ENCODE measurements at places on chromosomes 3 and 15.

DNA sequence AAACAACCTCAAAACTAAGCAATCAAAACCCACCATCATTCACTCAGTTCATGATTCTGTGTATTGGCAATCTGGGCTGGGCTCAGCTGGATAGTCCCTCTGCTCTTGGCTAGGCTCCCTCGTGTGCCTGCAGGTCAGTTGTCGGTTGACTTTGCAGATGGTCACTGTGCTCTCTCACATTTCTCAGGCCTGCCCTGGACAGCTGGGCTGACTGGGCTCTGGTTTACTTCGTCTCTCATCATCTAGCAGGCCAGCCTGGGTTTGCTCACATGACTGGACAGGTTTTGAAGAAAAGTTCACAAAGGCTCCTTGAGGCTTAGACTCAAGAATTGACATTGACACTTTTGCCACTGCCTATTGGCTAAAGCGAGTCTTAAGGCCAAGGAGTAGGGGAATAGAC is 105.0 kb upstream of the CTNNB1 start:
- no peak for DNase-seq

GRCh38 chr3:128487813-128488635 is 5.0 kb downstream of the GATA2 start:
- DNase-seq = peak; percentile 10

- no peak for DNase-seq
Measured at GRCh38 chr15:25090073-25090733, 135.4 kb downstream of the SNRPN start.

DNA sequence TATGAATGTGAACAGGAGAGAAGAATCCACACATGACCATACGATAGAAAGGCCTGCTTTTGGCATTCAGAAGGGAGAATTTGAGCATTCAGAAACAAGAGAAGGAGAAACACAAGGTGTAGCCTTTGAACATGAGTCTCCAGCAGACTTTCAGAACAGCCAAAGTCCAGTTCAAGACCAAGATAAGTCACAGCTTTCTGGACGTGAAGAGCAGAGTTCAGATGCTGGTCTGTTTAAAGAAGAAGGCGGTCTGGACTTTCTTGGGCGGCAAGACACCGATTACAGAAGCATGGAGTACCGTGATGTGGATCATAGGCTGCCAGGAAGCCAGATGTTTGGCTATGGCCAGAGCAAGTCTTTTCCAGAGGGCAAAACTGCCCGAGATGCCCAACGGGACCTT is 28.4 kb downstream of the RBM6 start:
- DNase-seq = no peak

DNA sequence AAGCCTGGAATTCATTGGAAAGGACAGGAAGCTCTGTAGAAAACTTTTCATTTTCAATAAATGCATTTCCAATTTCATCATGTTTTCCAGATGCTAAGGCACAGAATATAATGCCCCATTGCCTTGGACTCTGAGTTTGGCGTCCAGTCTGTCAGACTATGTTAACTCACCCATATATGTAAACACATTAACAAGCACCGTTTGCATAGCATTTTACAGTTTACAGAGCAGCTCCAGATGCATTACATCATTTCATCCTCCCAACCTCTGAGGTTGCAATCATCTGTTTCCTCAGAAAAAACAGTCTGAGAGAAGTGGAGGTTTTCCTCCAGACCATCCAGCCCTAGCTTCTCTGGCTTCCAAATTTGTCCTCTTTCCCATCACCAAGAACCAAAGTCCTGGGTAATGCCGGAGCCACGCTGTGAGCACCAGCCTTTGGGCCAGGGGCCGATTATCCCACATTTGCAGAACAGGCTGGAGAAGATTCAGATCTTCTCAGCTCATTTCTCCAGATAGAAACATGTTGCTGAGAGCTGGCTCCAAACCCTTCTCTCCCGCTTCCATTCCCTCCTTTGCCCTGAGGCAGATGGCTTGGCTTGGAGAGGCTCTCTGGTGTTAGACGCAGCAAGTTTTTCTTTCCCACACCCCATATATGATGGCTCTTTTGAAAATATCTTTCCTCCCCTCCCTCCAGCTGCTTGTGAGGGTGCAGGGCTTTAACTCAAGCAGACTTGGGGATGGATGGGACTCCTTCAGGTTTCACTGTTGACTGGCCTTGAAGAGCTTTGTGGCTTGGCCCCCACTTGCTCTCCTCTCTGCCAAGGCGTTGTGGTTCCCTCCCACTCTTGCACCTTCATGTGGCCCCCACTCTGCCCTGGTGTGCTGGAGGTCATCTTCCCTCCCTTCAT is 26.0 kb downstream of the CYP19A1 start:
- DNase-seq = no peak

DNA sequence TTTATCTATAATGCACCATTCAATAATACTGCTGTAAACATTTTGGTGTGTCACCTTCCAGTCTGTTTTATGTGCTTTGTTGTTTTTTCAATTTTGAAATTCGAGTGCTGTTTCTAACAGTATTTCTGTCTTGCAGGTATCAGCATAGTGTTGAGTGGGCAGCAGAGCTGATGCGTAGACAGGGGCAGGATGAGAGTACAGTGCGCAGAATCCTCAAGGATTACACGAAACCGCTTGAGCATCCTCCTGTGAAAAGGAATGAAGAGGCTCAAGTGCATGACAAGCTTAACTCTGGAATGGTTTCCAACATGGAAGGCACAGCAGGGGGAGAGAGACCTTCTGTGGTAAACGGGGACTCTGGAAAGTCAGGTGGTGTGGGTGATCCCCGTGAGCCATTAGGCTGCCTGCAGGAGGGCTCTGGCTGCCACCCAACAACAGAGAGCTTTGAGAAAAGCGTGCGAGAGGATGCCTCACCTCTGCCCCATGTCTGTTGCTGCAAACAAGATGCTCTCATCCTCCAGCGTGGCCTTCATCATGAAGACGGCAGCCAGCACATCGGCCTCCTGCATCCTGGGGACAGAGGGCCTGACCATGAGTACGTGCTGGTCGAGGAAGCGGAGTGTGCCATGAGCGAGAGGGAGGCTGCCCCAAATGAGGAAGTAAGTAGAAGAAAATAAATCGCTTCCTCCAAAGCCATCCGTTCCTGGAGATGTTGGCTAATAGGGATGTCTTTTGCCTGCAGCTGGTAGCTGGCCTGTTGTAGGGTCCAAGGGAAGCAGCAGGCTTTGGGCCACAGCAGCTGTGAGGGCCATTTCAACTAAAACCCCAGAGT is 19.1 kb downstream of the TSEN2 start:
- no peak for DNase-seq

DNA sequence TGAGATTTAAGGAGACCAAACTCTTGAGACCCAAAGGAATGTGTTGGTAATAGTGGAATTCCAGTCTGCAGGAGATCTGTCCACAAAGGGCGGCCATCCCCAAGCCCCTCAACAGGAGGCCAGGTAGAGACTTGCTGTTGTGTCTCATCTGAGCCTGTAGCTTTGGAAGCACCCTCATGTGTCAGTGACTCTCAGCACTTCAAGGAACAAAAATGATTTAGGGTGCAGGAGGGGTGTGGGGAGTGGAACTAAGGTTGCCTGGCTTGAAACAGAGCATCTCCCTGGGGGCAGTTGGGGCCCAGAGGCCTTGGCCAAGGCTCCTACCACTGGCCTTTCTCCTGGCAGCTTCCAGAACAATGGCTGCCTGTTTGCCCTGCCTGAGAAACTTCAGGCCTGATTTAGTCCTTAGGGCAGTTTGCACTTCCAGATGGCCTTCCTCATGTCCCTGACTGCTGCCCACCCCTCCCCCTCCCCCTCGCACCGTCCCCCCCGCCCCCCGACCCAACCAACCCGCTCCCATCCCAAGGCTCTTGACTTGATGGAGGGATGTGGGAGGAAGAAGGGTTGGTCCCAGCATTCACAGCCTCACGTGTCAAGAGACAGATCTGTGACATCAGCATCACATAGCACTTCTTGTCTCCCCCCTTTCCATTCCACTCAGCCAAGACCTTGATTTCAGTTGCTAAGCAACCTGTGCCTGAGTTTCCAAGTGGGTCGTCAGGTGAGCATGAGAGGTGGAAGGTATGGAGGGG is 77.1 kb downstream of the CORO2B start:
- no peak for DNase-seq

DNA sequence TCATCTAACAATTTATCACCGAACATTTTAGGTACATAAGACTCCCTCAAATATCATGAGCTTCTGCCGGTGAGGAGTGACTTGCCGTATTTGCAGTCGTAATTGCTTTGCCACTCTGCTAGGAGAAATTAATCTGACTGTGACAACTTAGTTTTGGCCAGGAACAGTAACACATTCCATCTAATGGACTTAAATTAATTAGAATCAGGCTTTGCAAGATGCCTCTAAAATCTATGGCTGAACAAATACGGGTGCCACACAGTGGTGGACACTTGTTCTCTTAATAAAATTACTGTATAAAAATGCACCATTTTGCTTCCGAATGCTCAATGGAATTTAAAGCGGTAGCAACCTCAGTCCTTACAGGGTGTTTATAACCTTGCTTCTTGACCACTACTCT is 27.6 kb upstream of the BDH1 start:
- no peak for DNase-seq

DNA sequence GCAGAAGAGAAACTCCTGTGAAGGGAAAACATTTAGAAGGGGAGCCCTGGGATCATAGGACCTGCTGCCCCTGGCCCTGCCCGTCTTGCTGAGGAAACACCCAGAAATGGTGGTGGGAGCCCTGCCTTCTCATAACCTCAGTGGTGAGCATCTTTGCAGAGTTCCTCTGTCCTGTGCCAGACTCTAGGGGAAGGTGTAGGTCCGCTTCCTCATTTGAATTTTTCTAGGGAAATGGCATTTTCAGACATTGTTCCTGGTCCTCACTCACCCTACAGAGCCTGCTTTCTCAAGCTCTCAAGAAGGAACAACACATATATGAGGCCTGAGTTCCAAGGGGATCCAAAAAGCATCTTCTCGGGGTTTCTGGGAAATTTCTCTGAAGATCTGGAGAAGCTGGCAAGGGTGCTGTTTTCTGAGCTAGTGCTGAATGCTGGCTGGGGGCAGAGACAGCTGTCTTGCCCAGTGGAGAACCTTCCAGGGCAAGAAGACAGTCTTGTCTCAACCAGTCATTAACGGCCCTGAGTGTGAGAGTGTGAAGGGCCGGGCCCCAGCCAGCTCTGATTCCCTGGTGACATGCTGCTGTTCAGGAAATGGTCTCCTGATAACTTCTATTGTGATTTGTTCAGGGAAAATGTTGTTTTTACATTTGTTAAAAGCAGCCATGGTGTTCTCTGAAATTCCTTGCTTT is 283.1 kb upstream of the LRRFIP2 start:
- DNase-seq = no peak

GRCh38 chr3:174859756-174860155 is 622 bp downstream of the NAALADL2 start:
- DNase-seq = no peak

- no peak for DNase-seq
Measured at GRCh38 chr3:98388147-98388546, 2.3 kb upstream of the OR5K3 start.

GRCh38 chr15:75655931-75656330 is 8.2 kb downstream of the SNX33 start:
- DNase-seq = no peak

- no peak for DNase-seq
Measured at GRCh38 chr15:57130956-57131355, 212.5 kb downstream of the TCF12 start.

DNA sequence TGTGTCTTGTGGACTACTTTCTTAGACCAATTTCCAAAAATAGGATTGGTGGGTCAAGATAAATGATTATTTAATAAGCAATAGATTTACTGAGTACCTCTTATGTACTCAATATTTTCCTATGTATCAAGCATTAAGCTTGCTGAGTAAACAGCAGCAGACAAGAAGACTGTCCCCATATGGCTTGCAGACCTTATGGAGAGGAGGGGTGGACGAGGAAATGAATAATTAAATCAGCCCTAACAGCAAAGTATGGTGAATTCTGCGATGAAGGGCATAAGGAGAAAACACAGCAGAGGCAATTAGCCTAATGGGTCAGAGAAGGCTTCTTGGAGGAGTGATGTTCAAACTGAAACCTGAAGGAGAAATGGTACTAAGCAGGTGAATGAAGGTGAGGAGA is 45.1 kb downstream of the ACP3 start:
- DNase-seq = no peak

- DNase-seq = no peak
Measured at GRCh38 chr3:188360364-188360881, 206.5 kb downstream of the LPP start.

- DNase-seq = no peak
Measured at GRCh38 chr15:89749951-89750559, 994 bp downstream of the MESP1 start.

DNA sequence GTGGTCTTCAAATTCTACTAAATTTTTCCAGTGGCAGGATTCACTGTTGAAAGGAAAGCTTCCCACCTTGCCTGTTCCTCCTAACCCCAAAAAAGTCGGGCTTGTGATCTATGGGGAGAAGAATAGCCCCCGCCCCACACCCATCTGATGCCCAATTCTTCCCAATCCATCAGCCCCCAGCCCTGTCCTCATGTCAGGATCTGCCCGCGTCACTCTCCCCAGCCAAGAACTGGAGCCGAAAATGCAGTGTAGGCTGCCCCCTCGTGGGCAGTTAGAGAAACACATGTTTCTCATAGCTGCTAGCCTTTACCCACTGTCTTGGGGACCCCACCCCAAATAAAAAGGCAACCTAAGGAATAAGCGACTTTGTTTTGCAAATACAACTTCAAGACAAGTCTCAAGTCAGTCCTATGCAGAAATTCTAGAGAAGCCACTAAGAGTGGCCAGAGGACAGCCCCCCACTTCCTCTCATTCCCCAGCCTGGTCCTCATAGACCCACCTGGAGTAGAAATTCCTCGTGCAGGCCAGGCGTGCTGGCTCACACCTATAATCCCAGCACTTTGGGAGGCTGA is 13.0 kb upstream of the CSK start:
- DNase-seq = peak; percentile 46

GRCh38 chr3:31129241-31129640 is 234.8 kb upstream of the GADL1 start:
- DNase-seq = no peak
